CD4-positive, alpha-beta T cell treated with Interferon alpha-2 for 1 hour (primary cell): ENCODE measurements at places on chromosomes 13 and 19.
A peak's percentile ranks its signal among the peaks of the same experiment; 100 is the strongest.

DNA sequence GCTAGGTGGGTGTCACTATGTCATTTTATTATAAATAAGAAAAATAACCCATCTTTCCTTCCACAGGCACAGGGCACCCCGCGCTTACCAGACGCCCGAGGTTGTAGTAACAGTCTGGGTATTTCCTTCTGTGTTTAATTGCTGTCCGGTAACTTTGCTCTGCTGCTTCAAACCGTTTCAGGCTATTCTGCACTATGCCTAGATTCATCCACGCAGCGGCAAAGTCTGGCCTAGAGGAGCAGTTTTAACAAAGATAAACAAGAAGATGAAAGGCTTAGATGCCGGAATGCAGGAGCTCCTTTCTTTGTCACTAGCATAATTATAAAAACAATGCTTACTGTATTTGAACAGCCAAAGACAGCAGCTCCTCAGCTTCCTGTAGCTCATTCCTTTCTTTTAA is 36.9 kb upstream of the GGACT start:
- no peak for DNase-seq

- no peak for DNase-seq
These were observed 50.1 kb upstream of the MYCBP2 start for GRCh38 chr13:77377016-77377415.

DNA sequence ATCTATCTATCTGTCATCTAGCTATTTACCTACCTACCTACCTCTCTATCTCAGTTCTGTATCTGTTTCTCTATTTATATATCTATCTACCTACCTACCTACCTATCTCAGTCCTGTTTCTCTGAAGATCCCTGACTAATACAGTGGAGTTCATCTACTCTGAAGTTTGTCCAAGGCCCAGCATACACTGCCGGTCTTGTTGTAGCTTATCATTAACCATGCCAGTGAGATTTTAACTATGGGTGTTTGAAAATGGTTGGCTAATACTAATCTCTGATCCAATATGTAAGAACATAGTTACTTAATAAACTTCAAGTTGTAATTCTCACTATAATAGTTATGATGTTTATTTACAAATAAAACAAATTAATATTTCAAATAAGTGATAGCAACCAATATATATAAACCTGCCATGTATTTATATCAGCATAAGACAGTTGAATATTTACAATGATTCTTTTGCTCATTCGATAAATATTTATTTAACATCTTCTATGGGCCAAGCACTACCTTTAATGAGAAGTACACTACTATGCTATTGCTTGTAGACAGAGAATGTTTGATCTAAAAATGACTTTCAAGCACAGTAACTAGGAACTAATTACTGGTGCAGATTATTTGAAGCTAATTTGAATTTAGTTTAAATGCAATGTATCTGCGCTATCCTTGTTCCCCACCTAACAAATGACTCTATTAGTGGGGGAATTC is 242.1 kb downstream of the KLF5 start:
- DNase-seq = no peak

GRCh38 chr13:112968380-112968909 is 569 bp upstream of the MCF2L start:
- peak; percentile 40 for DNase-seq

- DNase-seq = no peak
These were observed 32.7 kb upstream of the SOX1 start for GRCh38 chr13:112034231-112034630.

DNA sequence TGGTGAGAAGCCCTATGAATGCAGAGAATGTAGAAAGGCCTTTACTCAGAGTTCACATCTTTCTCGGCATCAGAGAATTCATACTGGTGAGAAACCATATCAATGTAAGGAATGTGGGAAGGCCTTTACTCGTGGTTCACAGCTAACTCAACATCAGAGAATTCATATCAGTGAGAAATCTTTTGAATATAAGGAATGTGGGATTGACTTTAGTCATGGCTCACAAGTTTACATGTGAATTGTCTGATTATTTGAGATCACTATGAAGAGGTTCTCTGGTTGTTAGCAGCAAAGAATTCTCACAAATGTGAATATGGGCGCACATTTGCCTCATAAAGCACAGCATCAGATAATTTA is 43.7 kb downstream of the ZNF585A start:
- no peak for DNase-seq

GRCh38 chr13:98213354-98213753 is 36.3 kb upstream of the RNF113B start:
- no peak for DNase-seq

- DNase-seq = no peak
These were observed 32.7 kb downstream of the STK24 start for GRCh38 chr13:98544104-98544710.

- no peak for DNase-seq
These were observed 275.2 kb upstream of the PCDH9 start for GRCh38 chr13:67505376-67505775.

DNA sequence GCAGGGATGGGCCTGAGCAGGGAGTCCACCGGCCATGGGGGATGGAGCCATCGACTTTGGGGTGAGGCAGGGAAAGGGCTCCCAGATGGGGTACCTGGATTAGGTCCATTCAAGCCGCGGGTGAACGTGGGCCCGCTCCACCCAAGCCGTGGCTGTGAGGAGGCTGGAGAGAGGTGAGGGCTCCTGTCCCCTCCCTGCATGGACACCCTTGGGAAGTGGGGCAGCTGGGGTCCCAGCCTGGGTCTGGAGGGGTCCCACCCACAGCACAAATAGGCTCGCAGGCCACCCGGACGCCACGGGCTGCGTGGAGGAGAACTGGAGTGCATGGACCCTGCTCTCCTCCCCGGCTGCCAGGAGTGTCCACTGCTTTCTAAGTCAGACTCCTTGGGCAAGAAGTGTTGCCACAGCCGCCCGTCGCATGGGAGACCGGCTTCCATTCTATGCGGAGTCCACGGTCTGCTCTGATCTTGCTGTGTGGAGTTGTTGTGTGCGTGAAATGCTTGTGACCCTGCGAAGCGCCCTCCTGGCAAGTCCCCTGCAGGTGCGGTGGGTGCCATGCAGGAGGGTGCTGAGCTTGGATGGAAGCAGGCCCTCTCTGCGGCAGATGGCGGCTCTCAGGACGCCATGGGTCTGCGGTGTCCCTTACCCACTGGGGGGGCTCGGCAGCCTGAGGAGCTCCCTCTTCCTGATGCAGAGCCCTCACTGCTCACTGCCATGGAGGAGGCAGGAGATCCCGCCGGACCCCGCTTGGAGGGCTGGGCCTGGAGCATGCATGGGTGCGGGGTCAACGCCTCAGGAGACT is 2.0 kb downstream of the DAZAP1 start:
- no peak for DNase-seq

DNA sequence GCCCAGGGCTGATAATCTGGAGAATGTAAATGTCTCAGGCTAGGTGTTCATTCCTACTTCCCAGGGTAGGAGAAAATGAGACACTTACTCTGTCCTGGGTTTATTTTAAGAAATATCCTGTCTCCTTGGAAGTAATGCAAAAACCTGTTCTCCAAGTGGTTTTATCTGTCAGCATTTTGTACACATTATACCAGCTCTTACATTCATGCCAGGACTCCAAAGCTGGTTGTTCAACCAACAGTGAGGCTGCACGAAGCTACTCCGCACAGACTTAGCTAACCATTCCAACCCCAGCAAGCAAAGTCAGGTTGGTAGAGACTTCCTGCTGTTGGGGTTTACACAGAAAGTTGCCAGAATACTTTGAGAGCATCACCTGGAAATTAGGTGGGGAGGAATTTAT is 55.6 kb downstream of the SLC7A1 start:
- no peak for DNase-seq

DNA sequence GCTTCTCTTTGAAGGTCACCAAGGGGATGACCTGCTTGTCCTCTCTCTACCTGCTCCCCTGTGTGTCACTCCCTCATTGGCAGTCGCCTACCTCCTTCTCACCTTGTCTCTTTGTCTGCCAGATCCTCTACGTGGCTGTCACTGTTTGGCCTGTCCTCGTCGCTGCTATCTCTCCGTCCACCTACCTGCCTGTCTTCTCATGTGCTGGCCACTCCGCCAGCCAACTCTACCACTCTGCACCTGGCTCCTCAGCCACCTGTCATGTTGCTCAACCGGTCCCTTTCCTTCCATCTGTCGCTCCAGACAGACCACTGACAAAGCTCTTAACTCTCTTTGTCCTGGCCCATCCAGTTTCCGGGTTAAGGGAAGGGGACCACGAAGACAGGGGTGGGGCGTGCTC is at the start of gene KLK12:
Gene KLK12, minus strand, starts transcription at position 299 of the 400 bp plus-strand sequence. CDS start 381 bp downstream, outside the sequence.
- no peak for DNase-seq

DNA sequence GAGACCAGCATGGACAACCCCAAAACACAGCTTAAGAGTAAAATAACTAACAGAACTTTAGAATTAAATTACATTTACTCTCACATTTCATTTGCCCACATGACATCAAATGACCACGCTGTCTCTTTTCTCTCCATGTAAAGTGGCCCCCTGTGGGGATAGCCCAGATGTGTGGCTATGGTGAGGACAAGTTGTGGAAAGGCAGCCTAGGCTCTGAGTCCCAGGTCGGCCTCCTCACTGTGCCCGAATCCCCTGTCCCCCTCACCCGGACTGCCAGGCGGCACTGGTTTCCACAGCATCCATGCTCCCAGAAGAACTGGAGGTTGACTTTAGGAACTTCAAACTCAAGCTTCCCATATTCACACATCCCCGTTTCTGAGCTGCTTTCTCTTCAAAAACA is 111.8 kb upstream of the UQCRFS1 start:
- no peak for DNase-seq

DNA sequence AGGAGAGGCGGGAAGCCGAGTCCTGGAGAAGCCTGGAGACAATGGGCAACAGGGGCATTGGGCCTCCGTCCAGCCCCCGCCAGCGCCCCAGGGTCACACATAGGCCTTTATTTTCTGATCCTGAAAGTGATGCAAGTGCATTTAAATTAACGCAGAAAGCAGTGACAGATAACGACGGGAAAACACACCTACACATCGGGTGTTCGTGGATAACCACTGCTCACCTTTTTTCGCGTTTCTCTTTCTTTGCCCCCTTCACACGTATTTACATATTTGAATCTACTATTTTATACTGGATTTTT is 30.4 kb upstream of the GRTP1 start:
- DNase-seq = no peak

- DNase-seq = no peak
These were observed 50.3 kb upstream of the ANKRD10 start for GRCh38 chr13:110965038-110965754.

GRCh38 chr13:78192716-78193115 is 274.1 kb upstream of the EDNRB start:
- DNase-seq = no peak

- DNase-seq = no peak
These were observed 539.7 kb downstream of the RFC3 start for GRCh38 chr13:34357435-34358232.

- no peak for DNase-seq
These were observed 825.2 kb downstream of the SLITRK1 start for GRCh38 chr13:83057119-83057518.

GRCh38 chr13:21638319-21639282 is 32.3 kb upstream of the FGF9 start:
- peak; percentile 61 for DNase-seq

- no peak for DNase-seq
These were observed 6.6 kb downstream of the ZNF599 start for GRCh38 chr19:34766386-34766785.

GRCh38 chr13:44331912-44332851 is 41.4 kb upstream of the SERP2 start:
- no peak for DNase-seq

DNA sequence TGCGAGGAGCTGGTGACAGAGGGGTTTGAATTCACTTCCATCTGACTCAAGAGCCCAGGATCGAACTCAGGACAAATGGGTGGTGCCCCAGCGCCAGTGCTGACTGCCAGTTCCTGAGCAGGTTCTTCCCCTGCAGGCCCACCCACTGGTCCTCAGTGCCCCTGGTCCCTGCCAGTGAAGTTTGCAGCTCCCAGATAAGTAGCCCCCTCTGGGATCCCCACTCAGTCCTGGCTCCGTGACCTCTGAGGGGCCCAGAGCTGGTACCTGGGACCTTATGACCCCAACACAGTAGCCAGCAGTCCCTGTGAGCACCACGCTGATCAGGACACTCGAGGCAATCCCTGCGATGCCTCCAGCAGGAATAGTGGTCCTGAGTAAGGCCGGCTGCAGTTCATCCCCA is 11.3 kb upstream of the CEACAM20 start:
- DNase-seq = no peak

DNA sequence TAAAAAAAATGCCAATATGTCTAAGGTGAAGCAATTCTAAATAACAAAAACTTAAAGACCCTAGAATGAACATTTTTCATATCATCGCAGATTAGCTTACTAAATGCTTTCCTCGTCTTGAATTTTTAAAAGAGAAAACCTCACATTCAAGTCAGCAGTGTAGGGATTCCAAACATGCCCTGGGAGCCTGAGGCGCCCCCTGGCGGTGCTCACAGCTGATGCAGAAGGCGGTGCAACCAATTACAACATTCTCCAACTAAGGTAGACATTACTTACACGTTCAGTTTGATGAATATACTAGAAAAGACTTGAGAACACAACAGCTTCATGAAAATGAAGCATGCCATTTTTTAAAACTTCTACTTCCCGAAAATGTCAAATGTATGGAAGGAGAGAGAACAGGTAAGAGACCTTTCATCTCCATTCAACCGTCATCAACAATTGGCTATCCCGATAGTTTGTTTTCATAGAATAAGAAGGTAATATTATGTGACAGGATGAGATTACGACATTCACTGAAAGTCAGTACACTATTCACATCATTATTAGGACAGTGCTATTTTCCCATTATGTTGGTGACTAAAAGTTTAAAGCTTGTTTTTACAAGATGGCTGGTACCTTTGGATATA is 304.4 kb downstream of the DCLK1 start:
- DNase-seq = no peak

DNA sequence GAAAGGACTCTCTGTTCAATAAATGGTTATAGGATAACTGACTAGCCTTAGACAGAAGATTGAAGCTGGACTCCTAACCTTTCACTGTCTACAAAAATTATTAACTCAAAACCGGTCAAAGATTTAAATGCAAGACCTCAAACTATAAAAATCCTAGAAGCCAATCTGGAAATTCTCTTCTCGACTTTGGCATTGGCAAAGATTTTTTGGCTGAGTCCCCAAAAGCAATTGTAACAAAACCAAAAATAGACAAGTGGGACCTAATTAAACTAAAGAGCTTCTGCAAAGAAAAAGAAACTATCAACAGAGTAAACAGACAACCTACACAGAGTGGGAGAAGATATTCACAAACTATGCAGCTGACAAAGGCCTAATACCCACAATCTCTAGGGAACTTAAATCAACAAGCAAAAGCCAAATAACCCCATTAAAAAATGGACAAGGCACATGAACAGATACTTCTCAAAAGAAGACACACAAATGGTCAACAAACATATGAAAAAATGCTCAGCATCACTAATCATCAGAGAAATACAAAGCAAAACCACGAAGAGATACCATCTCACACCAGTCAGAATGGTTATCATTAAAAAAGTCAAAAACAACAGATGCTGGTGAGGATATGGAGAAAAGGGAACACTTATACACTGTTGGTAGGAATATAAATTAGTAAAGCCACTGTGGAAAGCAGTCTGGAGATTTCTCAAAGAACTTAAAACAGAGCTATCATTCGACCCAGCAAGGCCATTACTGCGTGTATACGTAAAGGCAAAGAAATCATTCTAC is 266.3 kb downstream of the DNAJC15 start:
- no peak for DNase-seq

- DNase-seq = no peak
These were observed 11.0 kb downstream of the SIGLEC11 start for GRCh38 chr19:49949742-49950589.

GRCh38 chr13:95954266-95954665 is 98.9 kb downstream of the UGGT2 start:
- no peak for DNase-seq
